GM12878 (cell line): ENCODE measurements at places on chromosomes 11 and 22.
A peak's percentile ranks its signal among the peaks of the same experiment; 100 is the strongest.

- peak; percentile 87 for DNase-seq
Observed at GRCh38 chr11:82996966-82997606, 74.6 kb downstream of the RAB30 start.

GRCh38 chr11:18071098-18071705 lies 25.1 kb upstream of the TPH1 start:
- DNase-seq, result no peak

- DNase-seq, result no peak
Observed at GRCh38 chr11:44987506-44987905, 36.8 kb upstream of the TP53I11 start.

DNA sequence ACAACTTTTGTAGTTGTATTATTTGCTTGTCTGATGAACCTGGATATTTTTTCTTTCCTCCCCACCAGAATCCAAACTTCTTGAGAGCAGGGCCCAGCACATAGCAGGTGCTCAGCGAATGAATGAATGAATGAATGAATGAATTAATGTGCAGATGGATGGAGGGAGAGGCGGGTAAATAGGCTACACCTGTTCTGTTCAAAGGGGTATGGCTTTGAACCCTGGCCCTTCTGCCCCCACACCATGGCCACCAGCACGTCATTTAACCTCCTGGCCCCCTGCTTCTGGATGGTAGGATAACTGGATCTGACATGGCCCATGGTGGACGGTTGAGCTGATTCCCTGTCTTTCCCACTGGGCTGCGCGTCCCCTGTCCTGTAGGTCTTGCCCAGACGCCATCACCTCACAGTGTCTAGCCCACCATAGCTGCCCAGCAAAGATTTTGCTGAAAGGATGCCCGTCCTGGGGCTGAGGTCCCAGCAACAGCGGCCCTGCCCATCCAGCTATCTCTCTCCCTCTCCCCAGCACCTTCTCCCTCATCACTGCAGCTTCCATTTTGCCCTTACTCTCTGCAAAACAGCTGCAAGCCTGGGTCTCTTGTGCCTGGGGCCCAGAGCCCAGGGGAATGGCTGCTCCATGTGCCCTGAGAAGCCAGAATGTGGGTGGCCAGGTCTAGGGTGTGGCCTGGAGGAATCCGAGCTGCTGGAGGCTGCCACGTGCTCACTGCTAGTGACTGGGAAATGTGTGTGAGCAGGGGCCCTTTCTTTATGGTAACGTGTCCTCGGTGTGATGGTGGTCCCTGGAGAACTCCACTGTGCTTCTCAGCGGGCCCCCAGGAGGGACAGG lies 49.3 kb upstream of the LINC01488 start:
- no peak for DNase-seq

GRCh38 chr11:16252373-16252772 lies 104.0 kb downstream of the SOX6 start:
- DNase-seq, result no peak

GRCh38 chr11:83192606-83193245 lies 786 bp upstream of the ANKRD42 start:
- DNase-seq, result no peak

DNA sequence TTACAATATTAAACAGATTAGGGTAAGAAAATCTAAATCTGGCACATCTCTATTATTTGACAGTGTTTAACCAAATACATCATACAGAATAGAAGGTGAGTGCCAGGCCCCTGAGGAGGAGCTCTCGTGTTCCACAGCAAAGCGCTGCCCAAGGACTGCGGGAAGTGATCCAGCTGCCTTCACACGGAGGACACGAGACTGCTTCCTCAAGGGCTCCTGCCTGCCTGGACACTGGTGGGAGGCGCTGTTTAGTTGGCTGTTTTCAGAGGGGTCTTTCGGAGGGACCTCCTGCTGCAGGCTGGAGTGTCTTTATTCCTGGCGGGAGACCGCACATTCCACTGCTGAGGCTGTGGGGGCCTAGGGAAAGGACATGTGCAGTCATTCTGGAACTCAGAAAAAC lies 71.1 kb downstream of the NCAPD3 start:
- no peak for DNase-seq

DNA sequence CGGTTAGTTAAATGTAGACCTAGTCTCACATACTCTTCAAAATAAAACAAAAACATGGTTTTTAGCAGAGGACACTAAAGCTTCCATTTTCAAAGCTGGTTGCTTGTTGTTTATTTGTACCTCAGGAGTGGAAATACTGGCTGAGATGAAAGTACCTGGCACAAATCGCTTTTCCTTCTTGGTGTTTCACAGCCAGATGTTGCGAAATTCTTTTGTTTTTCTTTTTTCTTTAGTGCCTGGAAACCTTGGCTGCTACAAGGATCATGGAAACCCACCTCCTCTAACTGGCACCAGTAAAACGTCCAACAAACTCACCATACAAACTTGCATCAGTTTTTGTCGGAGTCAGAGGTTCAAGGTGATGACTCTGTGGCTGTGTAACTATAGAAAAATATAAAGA lies 48.3 kb downstream of the KREMEN1 start:
- no peak for DNase-seq

GRCh38 chr11:93025558-93026255 lies 56.3 kb downstream of the MTNR1B start:
- no peak for DNase-seq

- no peak for DNase-seq
Observed at GRCh38 chr11:82733444-82734119, at the start of gene FAM181B. Gene FAM181B (minus strand): TSS chr11:82733864. CDS start chr11:82733729, 135 bp downstream.

- DNase-seq, result no peak
Observed at GRCh38 chr11:102615077-102615893, 9.8 kb downstream of the MMP20 start.

GRCh38 chr11:82944198-82944597 lies 42.7 kb downstream of the DDIAS start:
- no peak for DNase-seq
